Fibroblast of gingiva (primary cell): ENCODE measurements at places on chromosomes 1 and 21.
A peak's percentile ranks its signal among the peaks of the same experiment; 100 is the strongest.

GRCh38 chr1:221989741-221990140 lies 247.9 kb upstream of the DUSP10 start:
- DNase-seq, result no peak

GRCh38 chr1:197521118-197521739 lies 253.2 kb downstream of the CRB1 start:
- peak; percentile 4 for DNase-seq

DNA sequence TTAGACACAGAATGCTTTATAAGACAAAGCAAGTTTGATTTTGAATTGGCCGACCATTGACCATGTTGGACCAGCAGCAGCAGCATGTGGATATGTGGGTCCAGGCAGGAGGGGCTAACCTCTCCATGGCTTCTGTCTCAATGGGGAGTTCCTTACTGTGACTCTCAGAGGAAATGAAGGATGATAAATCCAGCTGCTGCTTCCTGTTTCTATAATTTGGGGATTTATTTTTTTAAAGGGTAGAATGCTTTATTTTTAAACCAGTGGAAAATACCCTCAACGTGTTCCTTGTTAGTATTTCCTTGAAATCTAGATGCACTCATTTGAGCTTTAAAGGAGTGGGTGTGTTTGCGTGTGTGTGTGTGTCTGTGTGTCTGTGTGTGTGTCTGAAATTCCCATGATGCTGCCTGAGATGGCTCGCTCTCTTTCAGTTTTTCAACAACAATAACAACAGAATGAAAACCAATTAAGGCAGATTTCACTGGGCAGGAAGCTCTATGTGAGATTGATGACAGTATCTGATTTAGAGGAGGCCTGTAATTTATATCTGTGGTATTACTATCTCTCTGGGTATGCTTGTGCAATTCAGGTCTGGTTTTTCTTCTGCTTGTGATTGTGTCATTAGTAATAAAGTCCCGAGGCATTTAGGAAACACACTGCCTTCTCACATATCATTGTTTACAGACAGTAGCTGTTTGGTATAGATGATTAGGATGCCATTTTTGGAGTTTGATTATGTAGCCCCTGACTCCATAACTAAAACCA lies 86.1 kb upstream of the ZNF326 start:
- DNase-seq, result peak; percentile 62

GRCh38 chr1:243926803-243927245 lies 76.8 kb upstream of the AKT3 start:
- peak; percentile 82 for DNase-seq

- no peak for DNase-seq
Measured at GRCh38 chr1:169305948-169306347, 61.6 kb downstream of the NME7 start.

GRCh38 chr1:61087571-61087970 lies 5.2 kb downstream of the NFIA start:
- no peak for DNase-seq

- DNase-seq, result no peak
Measured at GRCh38 chr1:60878323-60878722, 204.0 kb upstream of the NFIA start.

- DNase-seq, result peak; percentile 58
Measured at GRCh38 chr1:11693024-11693590, 1.6 kb downstream of the DRAXIN start.

DNA sequence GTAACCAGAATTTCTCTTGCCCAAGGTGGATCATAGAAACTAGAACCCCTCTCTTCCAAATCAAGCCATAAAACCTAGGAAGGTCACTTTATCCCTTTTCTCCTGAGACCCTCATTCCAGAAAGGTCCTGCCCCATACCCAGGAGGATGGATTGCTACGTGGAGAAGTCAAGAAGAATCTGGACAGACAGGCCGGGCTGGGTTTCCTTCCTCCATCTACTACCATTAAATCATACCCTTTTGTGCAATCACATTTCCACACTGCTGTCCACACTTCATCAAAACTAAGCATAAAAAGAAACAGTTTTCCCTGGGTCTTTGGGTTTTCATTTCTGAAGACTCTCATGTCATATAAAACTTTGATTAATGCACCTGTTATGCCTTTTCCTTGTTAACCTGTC lies 65.4 kb downstream of the C21orf91 start:
- no peak for DNase-seq

GRCh38 chr1:39562886-39563285 lies 13.7 kb downstream of the PABPC4 start:
- DNase-seq, result no peak

GRCh38 chr1:997993-998744 lies 1.7 kb downstream of the HES4 start:
- DNase-seq, result no peak

DNA sequence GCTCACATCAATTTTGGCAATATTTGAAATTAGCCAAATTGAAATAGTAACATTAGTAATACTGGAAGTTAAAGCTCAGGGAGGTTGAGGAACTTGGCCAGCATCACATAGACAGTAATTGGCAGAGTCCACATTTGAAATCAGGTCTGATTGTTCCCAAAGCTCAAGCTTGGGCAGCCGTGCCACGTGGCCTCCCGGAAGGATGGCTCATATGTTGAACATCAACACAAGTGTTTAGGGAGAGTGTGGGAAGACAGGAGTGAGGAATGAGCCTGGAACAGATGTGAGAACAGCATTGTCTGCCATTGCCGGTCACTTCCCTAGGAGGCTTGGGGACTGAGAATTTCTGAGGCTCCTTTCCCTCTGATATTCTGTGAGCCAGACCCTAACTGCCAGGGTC lies 40.2 kb upstream of the RBM15 start:
- no peak for DNase-seq

- DNase-seq, result no peak
Measured at GRCh38 chr1:34019741-34020552, 145.1 kb downstream of the CSMD2 start.

DNA sequence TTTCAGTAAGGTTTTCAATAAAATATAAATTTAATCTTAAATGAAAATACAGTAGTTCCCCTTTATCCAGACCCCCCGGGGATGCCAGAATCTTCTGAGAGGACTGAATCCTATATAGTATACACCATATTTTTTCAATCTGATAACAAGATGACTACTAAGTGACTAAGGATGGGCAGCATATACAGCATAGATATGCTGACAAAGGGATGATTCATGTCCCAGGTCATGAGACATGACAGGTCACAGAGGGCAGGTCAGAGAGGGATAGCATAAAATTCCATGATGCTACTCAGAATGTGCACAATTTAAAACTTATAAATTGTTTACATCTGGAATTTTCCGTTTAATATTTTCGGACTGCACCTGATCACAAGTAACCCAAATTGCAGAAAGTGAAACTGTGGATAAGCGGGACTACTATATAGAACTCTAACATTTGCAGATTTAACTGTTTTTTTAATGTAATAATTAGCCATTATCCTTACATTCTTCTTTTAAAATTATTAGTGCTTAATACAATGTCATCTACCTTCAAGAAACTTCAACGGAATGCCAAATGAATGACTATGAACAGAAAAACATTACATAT lies 48.8 kb downstream of the LRRC40 start:
- DNase-seq, result no peak

- DNase-seq, result no peak
Measured at GRCh38 chr1:32890516-32891240, 4.4 kb downstream of the HPCA start.

DNA sequence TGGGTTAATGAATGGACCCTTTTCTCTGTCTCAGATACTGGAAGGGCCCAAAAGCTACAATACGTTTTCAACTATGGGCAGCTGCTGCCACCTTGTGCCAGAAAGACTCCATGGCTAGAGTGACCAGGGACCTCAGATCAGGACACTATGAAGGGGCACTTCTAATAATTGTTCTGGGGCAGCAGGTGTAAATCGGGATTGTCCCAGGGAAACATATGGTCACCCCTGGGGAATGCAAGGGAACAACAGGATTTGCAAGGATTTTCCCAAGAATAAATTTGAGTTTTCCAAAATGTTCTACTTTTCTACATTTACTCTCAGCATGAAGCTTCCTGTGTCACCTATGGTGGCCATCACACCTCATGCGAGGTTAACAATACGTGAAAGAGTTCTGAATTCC lies 12.0 kb upstream of the FCAMR start:
- peak; percentile 18 for DNase-seq

DNA sequence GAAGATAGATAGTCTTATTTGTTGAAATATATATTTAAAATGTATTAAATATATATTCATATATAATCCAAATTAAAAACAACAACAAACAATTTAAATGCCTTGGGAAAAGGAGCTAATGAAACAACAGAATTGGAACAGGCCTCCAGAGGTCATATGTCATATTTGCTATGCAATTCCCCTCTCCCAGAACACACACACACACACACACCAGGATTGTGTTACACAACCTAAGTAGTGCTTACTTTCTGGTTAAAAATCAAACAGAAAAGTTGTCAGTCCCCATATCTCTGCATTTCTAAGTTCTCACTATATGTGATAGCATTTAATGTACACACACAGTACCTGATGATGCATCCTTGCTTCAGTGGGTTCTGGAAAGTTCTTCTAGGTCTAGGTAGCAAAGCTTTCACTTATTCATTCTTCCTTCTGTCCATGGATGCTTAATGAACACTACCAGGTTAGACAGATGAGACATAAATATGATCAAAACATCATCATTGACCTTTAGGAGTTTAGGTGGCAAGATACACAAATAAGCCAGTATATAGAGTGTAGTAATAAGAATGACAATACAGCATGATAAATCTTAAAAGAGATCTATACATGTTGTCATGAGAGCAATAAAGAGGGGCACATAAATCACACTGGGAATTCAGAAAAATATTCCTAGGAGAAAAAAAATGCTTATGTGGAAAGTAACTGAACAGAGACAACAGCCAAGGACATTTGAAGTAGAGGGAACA lies 662.8 kb downstream of the PTPRC start:
- DNase-seq, result no peak

- no peak for DNase-seq
Measured at GRCh38 chr1:232182236-232182635, 447.7 kb downstream of the SIPA1L2 start.

DNA sequence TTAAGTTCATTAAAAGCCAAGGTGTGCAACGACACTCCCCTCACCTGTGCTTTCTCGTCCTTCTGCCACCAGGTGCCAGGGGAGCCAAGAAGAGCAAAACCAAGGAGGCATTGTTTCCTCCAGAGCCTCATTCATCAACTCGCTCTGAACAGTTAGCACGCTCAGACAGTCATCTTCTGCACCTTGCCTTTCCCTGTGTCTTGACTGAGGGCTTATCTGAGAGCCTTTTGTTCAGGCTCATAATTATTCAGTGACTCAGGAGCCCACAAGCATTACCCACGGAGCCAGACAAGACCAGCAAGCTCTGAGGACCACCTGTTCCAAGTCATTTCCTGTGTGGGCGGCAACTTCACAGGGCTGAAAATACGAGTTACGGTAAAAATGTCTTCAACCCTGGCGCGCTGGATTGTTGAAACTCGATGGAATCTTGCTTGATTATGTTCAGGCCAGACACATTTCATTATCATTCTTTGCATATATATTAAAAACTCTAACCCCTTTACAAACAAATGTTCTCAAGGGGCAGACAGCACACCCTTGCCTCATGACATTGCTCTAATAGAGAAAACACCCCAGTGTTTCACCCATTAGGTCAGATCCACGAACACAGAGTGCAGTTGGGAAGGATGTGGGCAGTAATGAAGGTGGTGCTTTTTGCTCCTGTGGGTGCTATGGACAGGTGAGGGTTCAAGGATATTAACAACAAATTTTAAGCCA lies 89.7 kb upstream of the RUNX1 start:
- no peak for DNase-seq

DNA sequence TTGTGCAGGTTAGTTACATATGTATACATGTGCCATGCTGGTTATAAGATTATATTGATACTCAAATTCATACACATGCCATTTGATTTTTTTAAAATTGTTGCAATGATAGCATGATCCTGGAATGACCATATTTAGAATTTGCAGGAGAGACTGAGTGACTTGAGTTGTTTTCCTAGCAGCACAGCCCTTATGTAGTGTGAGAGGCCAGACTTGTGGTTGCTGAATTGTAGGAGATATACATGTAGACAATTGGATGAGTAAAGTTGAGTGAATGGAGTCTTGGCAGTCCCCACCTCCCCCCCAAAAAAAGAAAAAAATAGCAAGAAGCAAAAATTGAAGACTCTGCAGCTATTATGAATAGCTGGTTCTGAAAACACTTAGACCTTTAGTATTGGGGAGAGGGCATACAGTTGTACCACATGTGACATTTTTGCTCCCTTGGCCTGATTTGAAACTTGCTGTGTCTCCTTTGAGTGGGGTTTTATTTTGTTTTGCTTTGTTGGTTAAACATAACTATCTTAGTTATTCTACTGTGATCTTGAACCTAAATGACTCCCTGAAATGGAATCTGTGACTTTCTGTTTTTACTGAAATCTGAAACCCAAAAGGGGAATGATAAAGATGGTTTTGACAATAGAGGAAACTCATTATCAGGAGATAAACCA lies 280.3 kb downstream of the HMCN1 start:
- DNase-seq, result no peak
